ENCODE measurements at places on chromosomes 12 and 14.
A peak's percentile ranks its signal among the peaks of the same experiment; 100 is the strongest.

DNA sequence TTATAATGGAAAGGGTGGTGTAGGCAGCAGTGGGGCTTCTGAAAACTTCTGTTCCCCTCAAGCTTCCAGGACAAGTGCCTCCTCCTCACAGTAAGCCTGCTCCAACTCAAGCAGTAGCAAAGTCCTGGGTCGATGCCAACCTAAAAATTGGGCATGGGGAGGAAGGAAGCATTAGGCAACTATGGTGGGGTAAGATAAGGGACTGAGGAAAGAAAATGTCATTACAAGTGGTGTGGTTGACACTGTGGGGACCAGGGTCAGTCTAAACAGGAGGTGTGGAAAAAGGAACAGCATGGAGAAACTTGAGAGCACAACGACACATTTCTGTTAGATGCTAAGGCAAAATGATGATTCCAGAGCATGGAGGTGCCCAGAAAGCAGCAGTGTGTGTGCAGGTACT lies 34.9 kb downstream of the WIF1 start:
- DNase-seq, result no peak

DNA sequence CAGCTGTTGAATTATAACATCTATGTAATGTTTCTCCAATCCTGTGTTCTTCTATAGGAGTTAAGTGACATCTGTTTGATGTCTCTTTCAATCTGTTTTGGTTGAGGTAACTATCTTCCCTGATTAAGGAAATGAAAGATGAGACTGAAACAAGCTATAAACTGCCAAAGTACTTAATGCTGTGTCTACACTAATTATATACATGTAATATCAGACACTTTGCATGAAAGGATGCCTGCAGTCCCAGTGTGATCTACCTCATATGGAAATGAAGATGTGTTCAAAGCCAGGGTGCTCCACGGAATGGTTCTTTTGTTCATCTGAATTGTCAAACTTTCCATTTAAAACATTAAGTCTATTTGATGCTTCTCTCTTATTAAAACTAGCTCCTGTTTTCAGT lies 958.3 kb downstream of the GALC start:
- DNase-seq, result no peak

- DNase-seq, result peak; percentile 85
These were observed 266.5 kb downstream of the PAWR start for GRCh38 chr12:79424109-79424721.

DNA sequence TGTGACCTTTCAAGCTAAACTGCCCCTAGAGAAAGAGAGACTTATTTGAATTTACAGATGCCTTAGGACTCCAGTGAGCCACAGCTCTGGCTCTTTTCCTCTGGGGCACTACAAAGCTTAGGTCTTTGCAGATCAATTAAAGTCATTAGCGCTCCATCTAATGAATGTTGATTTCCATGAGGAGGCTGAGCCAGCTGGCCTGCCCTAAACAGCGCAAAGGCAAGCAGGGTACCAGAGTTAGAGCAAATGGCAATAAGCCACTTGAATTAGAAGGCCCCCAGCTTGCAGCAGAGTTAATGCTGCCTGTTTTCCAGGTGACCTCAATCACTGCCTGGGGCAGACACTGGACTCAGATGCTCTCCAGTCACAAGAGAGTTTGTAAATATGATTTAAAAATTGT lies 695.3 kb downstream of the DIO2 start:
- DNase-seq, result no peak

DNA sequence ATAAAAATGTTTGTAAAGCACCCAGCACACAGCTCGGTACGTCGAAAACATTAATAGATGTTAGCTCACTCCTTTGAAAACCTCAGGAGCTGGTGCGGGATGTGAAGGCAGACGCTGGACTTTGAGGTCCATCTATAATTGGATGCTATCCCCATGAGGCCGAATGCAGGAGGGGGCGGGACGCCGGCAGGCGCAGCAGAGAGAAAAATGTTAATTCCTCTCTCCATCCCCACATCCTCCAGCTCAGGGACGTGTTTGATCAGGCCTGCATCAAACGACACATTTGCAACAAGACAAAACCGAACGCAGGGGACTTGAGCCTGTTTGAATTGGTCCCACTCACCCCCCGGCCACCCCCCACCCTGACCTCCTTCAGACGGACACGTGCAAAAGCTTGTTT lies 231.0 kb downstream of the RBM19 start:
- no peak for DNase-seq

- no peak for DNase-seq
These were observed 210.9 kb upstream of the ARID2 start for GRCh38 chr12:45518291-45519235.

- no peak for DNase-seq
These were observed 787 bp downstream of the HECTD4 start for GRCh38 chr12:112381406-112381882.

DNA sequence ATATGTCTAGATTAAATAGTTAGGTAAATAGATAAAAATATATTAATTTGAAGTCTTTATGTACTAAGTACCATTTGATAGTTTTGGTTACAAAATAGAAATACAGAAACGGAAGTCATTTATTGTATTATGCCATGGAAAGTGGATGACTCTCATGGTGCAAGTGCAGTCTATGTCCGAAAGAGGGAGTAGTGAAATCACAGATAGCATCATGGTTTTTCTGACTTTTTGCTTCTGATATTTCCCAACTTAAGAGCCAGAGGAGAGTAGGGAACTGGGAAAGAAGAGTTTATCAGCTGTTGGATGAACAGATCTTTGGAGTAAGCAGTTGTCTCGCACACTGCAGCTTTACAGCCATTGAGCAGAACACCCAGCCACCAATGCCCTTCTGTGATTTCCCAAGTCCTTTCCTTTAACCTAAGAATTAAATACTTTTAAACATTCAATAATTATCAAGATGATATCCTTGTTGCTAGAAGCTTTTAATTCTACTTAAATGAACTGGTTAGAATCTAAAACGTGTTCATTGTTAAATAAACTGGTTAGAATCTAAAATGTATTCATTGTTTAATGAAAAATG lies 18.4 kb upstream of the SRGAP1 start:
- no peak for DNase-seq
